ENCODE measurements at places on chromosomes 5 and 9.

DNA sequence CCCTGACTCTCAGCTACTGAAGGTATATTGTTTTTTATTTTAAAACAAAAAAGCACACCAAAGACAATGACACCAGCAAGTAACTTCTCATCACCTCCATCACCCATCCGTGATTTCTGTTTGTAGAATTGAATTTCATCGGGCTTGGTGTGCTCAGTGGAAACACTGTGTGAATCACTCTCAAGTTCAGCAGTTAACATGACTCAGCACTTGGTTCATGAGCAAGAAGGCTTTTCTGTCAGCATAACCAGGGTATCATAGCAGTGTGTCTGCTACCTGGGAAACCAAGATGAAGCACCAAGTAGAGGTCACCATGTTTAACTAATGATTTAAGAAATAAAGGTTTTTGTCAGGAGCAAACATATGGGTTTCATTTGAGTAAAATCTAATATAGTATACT, 123.7 kb downstream of the INSYN2B start:
- no peak for DNase-seq

GRCh38 chr5:123875561-123876275, 363.7 kb downstream of the CSNK1G3 start:
- DNase-seq = no peak

GRCh38 chr5:20034717-20035116, 46.7 kb upstream of the CDH18 start:
- no peak for DNase-seq

GRCh38 chr5:27172693-27173092, 134.3 kb upstream of the CDH9 start:
- DNase-seq = no peak

- no peak for DNase-seq
These were observed 75.2 kb downstream of the TENT4A start for GRCh38 chr5:6788439-6788838.

Data from activated T-cell treated with anti-CD3 and anti-CD28 coated beads for 1 hour (primary cell).